ENCODE measurements at places on chromosomes 16 and 17. TPM values are rescaled to one million over a fixed set of nuclear protein-coding genes. Genes with fewer than 3 reads are reported as not detected.
A peak's percentile ranks its signal among the peaks of the same experiment; 100 is the strongest.

GRCh38 chr16:16106466-16106865 lies 116.8 kb downstream of the ABCC6 start:
- no peaks in the 10 kb centered on the region for H3K27me3 ChIP-seq
- no peak overlapping the region for H3K4me3 ChIP-seq
- H3K27ac ChIP-seq = no peak overlapping the region
- no peak for DNase-seq

DNA sequence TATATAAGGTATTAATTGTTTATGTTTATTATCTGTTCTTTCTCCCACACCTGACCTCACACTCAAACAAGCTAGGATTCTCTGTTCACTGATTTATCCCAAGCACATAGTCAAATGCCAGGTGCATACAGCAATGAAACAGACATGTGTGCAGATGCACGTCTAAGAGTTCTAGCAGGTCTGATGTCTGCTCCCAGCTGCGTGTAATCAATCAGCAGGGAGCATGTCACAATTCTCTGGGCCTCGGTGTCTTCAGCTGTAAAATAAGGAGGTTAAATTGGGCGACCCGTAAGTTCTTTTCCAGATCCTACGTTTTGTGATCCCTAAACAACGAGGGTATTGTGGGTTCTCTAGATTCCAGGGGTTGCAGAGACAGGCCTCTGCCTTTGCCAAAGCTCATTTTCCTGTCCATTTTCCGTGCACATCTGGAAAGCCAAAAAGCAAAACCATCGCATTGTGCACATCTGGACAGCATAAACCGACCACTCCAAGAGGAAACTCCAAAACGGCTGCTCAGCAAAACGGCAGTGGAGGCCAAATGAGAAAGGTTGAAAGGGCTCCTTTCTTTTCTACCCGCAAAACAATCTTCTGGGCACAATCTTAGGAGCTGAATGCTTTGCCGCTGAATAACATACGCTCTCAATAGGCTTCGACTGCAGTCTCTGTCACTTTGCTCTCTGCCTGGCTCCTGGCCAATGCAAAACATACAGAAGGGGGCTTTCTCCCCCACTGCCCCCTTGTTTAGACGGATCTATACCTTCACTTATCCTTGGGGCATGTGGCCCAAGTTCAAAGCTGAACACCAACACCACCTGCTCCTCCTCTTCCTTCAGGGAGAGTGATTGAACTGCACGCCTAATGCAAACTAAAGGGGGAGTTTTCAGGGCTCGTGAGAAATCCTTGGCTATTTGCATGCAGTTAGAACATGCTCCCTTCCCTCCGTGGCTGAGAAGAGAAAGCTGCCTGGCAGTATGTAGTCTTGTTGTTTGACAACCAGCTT lies 426.3 kb downstream of the SLC39A11 start:
- H3K27ac ChIP-seq = no peak overlapping the region
- H3K4me3 ChIP-seq = no peak overlapping the region
- peaks cover 2% of the 10 kb centered on the region for H3K36me3 ChIP-seq
- no peak for DNase-seq

DNA sequence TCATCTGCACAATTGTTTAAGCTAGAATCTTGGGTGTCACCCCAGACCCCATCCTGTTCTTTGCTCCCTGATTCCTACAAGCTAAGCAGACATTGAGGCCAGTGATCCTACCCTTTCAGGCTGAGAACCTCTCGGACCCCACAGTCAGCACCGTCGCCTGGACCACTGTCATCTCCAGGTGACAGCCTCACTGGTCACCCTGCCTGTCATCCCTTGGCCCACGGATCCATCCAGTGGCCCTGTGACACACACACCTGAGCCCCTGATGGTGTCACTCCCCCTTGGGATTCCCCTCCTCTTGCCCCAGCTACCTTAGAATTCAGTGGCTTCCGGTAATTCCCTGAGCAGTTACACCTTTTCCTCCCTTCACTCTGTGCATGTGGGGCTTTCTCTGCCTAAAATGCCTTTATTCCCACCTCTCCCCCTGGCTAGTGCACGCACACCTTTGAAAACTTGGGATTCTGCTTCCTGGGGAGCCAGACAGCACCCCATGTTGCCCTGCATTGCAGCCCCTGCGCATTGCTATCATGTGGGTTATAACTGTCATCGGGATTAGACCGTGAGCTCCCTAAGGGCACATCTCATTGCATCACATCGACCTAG lies 3.0 kb downstream of the C16orf86 start:
- no peaks in the 10 kb centered on the region for H3K27me3 ChIP-seq
- H3K4me1 ChIP-seq = peaks cover 31% of the 10 kb centered on the region

DNA sequence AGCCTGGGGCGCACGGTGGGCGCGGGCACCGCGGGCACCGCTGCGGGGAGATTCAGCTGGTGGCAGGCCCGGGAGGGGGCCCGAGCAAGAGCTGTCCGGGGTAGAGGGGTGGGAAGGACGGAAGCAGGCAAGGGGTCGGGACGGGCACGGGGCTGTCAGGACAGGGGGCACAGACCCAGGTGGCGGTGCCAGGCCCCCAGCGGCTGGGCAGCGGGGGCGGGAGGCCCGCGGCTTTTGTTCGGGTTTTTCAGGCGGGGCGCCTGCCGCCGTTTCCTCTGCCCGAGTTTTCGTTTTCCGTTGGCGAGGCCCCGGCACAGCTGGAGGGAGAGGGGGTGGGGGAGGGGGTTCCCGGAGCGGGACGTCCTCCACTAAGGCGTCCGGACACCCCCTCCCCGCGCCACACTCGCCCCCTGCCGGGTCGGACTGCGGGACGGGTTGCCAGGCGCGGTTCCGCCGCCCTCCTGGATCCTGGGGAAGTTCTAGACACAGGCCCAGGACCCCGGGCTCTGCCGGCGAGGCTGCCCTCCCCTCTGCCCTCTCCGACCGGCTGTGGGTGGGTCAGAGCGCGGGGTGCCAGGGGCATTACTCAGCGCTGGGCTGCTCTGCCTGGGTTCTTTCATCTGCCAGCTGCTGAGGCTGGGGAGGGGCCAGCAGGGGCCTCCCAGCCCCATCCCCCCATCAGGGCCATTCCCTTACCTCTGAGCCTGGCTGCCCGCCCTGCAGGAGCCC lies 543 bp downstream of the ARHGAP23 start:
- H3K27me3 ChIP-seq = peaks cover 35% of the 10 kb centered on the region
- no peak overlapping the region for H3K27ac ChIP-seq
- H3K4me3 ChIP-seq = peak overlapping the region; percentile 58
- DNase-seq = peak; percentile 32
- peaks cover 13% of the 10 kb centered on the region for H3K4me1 ChIP-seq

DNA sequence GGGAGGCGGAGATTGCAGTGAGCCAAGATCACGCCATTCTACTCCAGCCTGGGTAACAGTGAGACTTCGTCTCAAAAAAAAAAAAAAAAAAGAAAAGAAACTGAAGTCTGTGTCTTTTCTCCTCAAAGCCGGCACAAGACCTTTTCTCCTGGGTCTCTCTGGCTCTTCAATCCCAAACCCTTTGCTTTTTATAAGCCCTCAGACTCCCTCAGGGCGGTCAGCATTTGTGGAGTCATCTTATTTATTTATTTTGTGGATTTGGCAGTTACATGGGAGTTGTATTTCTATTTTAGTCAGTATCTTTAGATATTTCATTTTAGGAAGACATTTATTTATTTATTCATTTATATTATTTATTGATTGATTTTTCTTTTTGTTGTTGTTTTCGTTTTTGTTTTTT lies 57.7 kb upstream of the MAP3K14 start:
- peaks cover 22% of the 10 kb centered on the region for H3K27me3 ChIP-seq
- no peak overlapping the region for H3K27ac ChIP-seq
- peaks cover 25% of the 10 kb centered on the region for H3K4me1 ChIP-seq
- H3K36me3 ChIP-seq = no peaks in the 10 kb centered on the region
- H3K4me3 ChIP-seq = no peak overlapping the region

DNA sequence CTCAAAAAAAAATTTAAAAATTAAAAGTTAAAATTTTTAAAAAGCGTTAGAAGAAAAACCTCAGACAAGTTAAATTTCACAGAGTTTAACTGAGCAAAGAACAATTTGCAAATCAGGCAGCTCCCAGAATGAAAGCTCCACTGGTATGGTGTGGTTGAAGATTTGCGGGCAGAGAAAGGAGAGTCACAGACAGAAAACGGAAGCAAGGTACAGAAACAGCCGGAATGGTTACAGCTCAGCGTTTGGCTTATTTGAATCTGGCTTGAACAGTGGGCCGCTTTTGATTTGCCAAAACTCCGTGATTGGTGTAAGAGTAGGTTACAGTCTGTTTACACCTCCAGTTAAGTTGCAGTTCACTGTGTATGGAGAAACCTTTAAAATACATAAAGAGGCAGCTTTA lies 297.1 kb downstream of the HS3ST4 start:
- DNase-seq = no peak
- H3K4me3 ChIP-seq = no peak overlapping the region
- H3K27me3 ChIP-seq = no peaks in the 10 kb centered on the region
- H3K36me3 ChIP-seq = no peaks in the 10 kb centered on the region
- no peak overlapping the region for H3K27ac ChIP-seq

GRCh38 chr17:70017941-70018340 lies 57.1 kb upstream of the KCNJ16 start:
- H3K36me3 ChIP-seq = no peaks in the 10 kb centered on the region
- no peak for DNase-seq
- no peak overlapping the region for H3K4me3 ChIP-seq
- no peaks in the 10 kb centered on the region for H3K4me1 ChIP-seq

GRCh38 chr17:4811471-4811870 lies 4.5 kb downstream of the PLD2 start:
- H3K36me3 ChIP-seq = peaks cover 4% of the 10 kb centered on the region
- no peaks in the 10 kb centered on the region for H3K27me3 ChIP-seq
- peaks cover 9% of the 10 kb centered on the region for H3K4me1 ChIP-seq

- H3K4me3 ChIP-seq = no peak overlapping the region
- peaks cover 38% of the 10 kb centered on the region for H3K4me1 ChIP-seq
- H3K36me3 ChIP-seq = no peaks in the 10 kb centered on the region
- no peak overlapping the region for H3K27ac ChIP-seq
Measured at GRCh38 chr16:3095869-3096268, 3.2 kb downstream of the ZSCAN10 start.

GRCh38 chr17:47315451-47316266 lies 8.1 kb upstream of the EFCAB13 start:
- no peaks in the 10 kb centered on the region for H3K4me1 ChIP-seq
- no peaks in the 10 kb centered on the region for H3K36me3 ChIP-seq
- H3K27me3 ChIP-seq = no peaks in the 10 kb centered on the region
- H3K27ac ChIP-seq = no peak overlapping the region

GRCh38 chr16:69253870-69254341 lies 57.2 kb upstream of the VPS4A start:
- no peaks in the 10 kb centered on the region for H3K4me1 ChIP-seq
- H3K27ac ChIP-seq = no peak overlapping the region
- no peaks in the 10 kb centered on the region for H3K36me3 ChIP-seq
- no peak for DNase-seq
- H3K27me3 ChIP-seq = no peaks in the 10 kb centered on the region

DNA sequence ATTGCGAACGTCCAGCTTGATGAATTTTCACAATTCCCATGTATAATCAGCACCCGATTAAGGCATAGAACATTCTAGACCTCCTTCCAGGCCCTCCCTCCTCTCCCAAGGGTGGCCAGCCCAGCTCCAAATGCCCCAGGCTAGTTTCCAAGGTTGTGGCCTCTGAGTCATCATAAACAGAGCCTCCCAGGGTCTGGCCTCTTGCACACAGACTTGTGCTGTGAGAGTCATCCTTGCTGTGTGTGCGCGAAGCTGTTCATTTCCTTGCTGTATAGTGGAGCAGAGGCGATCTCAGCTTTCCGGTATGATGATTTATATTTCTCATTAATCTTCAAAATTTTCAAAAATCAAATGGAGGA lies 20.5 kb upstream of the JPH3 start:
- no peaks in the 10 kb centered on the region for H3K36me3 ChIP-seq
- no peak for DNase-seq
- peaks cover 29% of the 10 kb centered on the region for H3K27me3 ChIP-seq
- H3K4me3 ChIP-seq = no peak overlapping the region
- H3K4me1 ChIP-seq = no peaks in the 10 kb centered on the region

DNA sequence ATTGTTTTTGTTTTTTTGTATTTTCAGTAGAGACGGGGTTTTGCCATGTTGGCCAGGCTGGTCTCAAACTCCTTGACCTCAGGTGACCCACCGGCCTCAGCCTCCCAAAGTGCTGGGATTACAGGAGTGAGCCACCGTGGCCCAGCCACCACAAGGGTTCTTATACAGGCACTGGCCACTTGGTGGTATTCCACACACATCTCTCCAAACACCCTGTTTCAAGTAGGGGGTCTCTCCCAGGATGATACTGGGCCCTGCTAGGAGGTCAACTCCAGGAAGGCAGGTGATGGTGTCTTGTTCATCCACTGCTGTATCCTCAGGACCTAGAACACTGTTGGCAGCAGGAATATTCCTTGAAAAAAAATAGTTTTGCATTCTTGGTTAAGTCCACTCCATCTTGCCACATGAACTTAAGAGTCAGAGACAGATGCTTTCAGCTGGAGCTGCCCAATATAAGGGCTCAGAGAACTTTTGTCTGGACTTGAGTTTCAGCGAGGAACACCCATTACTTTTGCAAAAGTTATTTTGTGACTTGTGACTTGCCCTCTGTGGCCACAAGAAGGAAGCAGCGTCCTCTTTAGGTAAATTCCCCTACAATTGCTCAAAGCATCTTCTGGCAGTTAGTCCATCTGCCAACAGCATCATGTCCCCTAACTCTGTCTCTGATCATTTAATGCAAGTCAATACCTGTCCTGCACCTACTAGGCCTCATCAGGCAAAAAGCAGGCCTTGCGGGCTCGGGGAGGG lies 7.4 kb upstream of the EEF2K start:
- no peak overlapping the region for H3K4me3 ChIP-seq
- H3K27me3 ChIP-seq = no peaks in the 10 kb centered on the region
- peaks cover 43% of the 10 kb centered on the region for H3K4me1 ChIP-seq

GRCh38 chr17:55577687-55578086 lies 66.4 kb upstream of the SMIM36 start:
- peaks cover 3% of the 10 kb centered on the region for H3K27me3 ChIP-seq
- H3K4me1 ChIP-seq = peaks cover 25% of the 10 kb centered on the region
- H3K4me3 ChIP-seq = peak overlapping the region; percentile 6
- H3K36me3 ChIP-seq = no peaks in the 10 kb centered on the region
- H3K27ac ChIP-seq = no peak overlapping the region
- peak; percentile 53 for DNase-seq

GRCh38 chr17:49403514-49404289 lies 11.0 kb downstream of the PHB1 start:
- DNase-seq = no peak
- peaks cover 24% of the 10 kb centered on the region for H3K4me1 ChIP-seq
- H3K36me3 ChIP-seq = peaks cover 2% of the 10 kb centered on the region
- peak overlapping the region; percentile 73 for H3K27ac ChIP-seq
- H3K4me3 ChIP-seq = no peak overlapping the region
- no peaks in the 10 kb centered on the region for H3K27me3 ChIP-seq

DNA sequence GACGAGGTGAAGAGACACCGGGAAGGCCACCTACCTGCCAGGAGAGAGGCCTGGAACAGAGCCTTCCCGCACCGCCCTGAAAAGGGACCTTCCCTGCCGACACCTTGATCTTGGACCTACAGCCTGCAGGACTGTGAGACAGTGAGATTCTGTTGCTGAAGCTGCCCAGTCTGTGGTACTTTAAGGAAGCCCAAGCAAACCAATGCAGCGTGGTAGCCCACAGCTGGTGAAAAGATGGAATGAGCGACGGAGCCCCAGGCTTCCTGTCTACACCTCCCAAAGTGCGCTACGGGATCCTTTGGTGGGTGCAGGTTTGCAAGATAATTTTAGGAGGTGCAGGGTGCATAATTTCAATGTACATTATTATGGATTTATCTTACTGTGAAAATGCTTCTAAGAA lies 33.9 kb downstream of the TNFRSF13B start:
- H3K27ac ChIP-seq = no peak overlapping the region
- peaks cover 8% of the 10 kb centered on the region for H3K27me3 ChIP-seq
- no peak for DNase-seq

RNPS1 gene
- total RNA-seq = 336 TPM

WWOX gene
- total RNA-seq = 21.5 TPM

PIPOX gene
- total RNA-seq = 9.4 TPM

Measured in activated T-cell treated with anti-CD3 and anti-CD28 coated beads, Interleukin-2, amount 50 U/mL, for 72 hours (primary cell).